ENCODE measurements at places on chromosomes 16 and 17.

DNA sequence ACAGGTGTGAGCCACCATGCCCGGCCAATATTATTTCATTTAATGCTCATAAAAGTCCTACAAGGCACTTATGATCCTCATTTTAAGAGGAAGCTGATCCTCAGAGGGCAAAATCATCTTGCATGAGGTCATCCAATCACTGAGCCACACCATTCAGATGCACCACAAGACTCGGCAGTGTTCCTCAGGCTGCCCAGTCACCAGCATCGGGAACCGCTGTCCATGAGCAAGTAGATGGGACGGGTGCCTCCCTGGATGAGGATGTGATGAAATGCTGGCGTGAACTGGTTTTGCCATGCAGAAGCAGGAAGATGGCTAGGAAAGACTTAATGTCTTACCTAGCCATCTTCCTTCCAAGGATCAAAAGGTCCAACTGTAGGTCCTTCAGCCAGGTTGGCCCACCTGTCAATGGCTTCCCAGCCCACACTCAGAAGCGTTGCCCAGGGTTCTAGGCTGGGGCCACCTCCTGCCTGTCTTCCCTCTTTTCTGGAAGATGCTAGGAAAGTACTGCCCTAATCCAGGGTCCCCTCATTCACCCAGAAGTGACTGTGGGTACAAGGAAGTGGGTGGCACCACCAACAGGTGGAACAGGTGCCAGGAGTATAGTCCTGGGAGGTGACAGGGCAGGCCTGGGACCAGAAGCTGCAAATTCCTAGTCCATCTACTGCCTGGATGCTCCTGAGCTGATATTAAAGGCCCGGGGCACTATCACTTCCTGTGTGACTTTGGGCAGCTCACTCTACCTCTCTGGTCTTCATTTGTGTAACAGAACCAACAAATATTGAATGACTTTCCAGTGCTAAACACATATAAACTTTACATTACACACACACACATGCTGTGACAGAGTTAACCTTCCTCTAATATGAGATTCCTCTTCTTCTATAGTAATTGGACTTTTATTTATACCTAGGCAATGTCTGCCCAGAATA lies 32.2 kb upstream of the CRYBA1 start:
- DNase-seq, result no peak

DNA sequence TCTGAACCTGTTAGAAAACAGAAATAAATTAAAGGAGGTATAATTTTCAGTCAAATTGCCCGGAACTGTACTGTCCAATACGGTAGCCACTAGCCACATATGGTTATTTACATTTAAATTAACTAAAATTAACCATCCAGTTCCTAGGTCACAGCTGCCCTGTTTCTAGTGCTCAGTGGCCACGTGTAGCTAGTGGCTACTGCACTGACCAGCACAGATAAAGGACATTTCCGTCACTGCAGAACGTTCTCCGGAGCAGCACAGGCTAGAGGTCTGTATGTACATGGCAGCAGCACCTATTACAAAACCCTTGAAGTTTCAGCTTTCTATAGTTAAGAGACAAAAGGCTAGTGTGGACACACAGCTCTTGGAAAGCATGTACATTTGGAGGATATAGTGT lies 33.7 kb downstream of the CPSF4L start:
- DNase-seq, result no peak

- no peak for DNase-seq
Observed at GRCh38 chr17:41013181-41013580, 4.3 kb upstream of the KRTAP3-1 start.

GRCh38 chr16:85690469-85691064 lies 1.8 kb upstream of the GINS2 start:
- DNase-seq, result peak; percentile 41

GRCh38 chr16:12178251-12178990 lies 201.9 kb downstream of the SNX29 start:
- peak; percentile 26 for DNase-seq

DNA sequence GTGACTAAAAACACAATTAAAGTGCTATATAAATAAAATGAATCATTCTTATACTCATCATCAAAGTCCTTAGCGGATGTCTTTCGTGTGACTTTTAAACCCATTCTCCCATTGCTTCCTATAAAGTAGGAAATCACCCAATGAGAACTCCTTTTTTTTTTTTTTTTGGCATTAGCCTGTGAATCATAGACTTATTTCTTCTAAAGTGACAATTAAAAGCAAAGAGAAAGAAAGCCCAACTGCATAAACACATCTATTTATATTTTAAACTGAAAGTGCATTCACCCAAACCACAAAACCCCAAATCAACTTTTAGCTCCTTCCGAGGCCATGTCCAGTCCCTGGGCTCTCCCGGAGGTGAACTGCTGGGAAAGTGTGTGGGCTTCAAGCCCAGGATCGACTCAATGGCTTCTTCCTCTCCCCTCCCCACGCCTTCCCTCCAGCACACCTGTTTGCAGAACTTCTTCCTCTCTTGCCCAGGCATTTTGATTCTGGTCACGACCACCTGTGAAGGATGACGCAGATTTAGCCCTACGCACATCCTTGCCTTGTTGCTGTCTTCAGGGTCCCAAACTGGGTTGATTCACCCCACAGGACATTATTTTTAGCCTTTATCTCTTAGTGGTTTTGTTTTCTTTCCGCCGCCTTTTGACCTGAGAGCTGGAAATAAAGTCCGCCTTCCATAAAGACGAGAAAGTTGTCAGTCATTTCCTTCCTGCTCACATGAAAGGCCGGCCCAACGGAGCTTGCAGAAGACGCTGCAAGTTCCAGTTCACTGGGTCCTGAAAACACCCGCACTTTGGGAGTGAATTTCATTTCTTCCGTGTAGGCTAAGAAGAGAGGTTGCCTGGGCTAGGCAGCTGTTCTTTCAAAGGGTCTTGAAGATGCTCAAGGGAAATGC lies 166.8 kb downstream of the MAP2K6 start:
- DNase-seq, result no peak

DNA sequence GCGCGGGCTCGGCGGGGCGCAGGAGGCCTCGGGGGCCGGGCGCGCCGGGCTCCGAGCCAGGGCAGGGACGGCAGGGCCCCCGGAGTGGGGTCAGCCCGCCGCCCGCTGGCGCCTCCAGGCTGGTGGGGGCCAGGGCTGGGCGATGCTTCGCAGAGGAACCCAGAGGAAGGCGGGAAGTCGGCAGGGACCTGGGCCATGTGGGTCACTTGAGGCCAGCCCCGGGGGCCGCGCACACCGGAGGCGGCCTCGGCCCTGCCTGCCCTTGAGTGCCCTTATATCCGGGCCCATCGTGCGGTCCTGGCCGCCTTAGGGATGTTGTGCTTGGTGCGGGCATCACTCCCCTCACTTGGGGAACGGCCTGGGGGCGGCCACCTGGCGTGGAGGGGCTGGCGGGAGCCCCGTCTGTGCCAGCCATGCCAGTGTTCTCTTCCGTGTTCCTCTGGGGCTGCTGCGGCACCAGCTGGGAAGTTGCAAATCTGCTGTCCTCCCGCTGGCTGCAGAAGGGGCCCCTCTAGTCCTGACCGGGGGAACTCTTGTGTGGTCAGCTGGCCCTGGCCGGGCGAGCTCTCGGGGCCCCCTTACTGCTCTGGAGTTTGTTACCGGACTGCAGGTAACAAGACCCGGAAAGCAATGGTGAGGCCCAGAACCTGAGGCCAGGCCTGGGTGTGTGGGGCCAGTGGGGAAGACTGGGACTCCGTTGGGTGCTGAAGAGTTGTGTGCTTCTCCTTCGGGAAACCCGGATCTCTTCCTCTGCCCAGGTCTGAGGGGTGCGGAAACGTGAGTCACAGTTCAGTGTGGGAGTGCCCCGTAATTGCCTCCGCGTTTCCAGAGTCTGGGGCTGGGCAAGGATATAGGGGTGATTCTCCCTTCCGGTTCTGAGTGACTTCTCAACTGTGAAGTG lies 849 bp downstream of the CAPN15 start:
- DNase-seq, result peak; percentile 87

DNA sequence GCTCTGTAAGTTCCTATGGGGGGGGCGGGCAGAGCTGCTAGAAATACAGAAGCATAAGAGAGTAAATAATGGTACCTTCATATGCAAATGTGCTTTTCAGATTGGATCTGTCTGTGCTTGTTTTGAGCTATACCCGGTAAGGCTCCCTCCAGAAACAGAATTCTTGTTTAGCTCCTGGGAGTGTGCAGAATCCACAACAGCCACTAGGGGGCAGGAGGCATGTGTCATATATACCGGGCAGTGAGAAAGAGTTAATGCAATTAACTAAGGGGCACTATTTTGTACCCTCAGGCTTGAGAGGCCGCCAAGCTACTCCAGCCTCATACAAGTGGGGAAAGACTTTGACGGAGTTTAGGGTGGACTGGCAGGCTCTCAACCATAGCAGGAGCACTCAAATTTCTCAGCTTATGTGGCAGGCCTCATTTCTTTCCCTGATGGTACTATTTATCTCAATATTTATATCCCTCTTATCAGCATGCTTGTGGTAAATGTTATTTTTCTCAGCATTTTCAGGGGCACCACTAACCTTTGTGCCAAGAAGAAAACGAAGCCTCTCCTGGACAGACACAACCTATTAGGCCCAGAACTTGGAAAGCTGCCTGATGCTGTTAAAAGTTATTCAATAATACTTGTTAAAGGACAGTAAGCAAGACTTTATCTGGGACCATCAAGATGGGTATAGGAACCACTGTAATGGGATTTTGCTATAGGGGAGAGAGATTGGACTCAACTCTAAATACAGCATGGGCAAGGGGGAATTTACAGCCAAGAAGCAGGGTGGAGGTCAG lies 10.7 kb upstream of the CENPV start:
- DNase-seq, result peak; percentile 58

DNA sequence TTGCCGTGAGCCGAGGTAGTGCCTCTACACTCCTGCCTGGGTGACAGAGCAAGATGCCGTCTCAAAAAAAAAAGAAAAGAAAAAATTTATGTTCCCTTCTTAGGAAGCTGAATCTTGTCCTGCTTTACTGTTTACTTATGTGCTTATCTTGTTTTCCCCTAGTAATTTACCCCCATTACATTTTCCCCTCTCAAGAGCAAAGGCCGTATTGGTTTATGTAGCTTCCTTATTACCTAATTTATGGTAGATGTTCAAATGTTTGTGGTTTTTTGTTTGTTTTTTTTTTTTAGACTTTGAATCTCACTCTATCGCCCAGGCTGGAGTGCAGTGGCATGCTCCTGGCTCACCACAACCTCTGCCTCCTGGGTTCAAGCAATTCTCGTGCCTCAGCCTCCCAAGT lies 10.3 kb upstream of the SLC52A1 start:
- no peak for DNase-seq

GRCh38 chr17:41505007-41505808 lies at the start of gene KRT13:
KRT13 (minus strand) TSS chr17:41505612; CDS start chr17:41505550, 62 bp downstream.
- no peak for DNase-seq

Measured in amniotic epithelial cell (primary cell).